Foreskin melanocyte (primary cell): ENCODE measurements at places on chromosomes 12 and 14.

GRCh38 chr14:90986510-90986909 is 73.9 kb downstream of the RPS6KA5 start:
- no peak for DNase-seq

GRCh38 chr14:96285667-96286066 is 29.7 kb downstream of the BDKRB1 start:
- no peak for DNase-seq

GRCh38 chr12:14514154-14514842 is 53.4 kb downstream of the PLBD1 start:
- DNase-seq, result peak; percentile 8

GRCh38 chr14:60563113-60563512 is 54.2 kb downstream of the SIX6 start:
- DNase-seq, result no peak

DNA sequence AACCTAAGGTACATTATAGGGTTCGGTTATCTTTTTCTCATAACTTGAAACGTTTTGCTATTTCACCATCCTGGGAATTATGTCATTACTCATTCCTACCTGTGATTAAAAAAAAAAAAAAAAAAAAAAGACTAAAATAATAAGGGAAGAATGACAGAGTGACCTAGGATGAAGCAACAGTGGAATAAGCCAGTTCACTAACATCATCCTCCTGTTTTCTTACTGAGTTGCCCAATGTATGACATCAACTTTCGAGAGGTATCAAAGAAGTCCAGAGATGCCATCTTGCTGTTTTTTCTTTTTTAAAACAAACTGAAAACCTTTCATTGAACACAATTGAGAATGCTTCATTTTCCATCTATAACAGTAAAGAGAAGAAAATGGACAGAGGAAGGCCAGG is 42.8 kb downstream of the AMN start:
- DNase-seq, result no peak

DNA sequence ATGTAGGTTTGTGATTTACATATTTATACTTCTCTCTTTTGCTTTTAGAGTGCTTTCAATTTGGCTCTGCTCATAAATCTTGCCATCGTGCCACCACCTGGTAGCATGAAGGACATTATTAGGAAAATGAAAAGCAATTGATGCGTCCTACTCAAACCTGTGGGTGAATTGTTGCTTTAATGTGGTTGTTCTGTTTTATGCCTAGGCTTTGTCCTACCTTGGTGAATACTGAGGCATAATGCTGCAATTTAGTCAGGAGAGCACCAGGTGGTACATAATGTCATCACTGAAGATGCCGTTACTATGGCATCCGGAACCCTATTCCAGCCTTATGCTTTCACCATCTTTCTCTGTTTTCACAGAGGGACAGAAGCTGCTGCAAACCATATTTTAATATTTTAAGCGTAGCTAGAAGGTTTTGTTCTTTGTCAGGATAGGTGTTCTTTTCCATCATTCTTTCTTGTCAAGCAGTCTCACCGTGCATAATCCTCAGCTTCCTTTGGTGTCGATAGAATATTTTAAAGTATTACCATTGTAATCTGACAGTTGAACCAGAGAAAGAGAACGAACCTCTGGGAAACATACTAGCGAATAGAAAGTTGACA is 68.5 kb upstream of the PKP2 start:
- no peak for DNase-seq

GRCh38 chr12:25859976-25860375 is 98.5 kb upstream of the RASSF8 start:
- no peak for DNase-seq
